ENCODE measurements at places on chromosomes 16 and 17.

DNA sequence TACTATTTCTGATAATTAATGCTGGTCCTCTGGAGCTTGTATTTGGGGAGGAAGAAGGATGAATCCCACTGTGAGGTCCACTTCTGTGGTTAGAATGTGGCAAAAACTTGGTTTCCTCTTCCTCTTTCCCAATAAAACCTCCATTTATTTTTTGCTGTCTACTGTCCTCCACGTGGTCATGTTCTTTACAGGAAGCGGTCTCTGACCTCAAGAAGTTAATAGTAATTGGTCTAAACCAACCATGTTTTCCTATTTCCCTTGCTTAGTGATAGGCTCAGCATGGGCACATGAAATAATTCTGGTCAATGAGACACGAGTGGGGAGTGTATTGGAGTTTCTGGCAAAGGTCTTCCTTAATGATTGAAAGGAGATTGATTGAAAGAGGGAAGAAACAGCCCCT lies 33.9 kb downstream of the CHP2 start:
- no peak for DNase-seq

DNA sequence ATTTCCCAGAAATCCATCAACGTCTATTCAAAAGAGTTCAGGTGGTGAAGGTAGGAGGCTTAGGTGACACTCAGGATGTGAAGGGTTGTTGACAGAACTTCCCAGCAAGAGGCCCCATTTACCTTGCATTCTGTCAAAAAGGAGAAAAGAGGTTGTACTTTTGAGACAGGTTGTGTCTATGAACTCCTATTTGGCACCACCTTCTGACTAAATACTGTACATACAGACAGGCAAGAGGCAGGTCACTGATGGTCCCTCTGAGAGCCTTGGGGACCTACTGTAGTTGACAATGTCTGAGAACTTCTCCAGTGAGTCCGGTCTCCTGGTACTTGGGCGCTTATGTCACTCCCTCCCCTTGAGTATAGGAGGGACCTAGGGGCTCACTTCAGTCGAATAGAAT lies 479.3 kb upstream of the ZFHX3 start:
- no peak for DNase-seq

GRCh38 chr16:4120176-4120575 lies 3.9 kb upstream of the ADCY9 start:
- no peak for DNase-seq

DNA sequence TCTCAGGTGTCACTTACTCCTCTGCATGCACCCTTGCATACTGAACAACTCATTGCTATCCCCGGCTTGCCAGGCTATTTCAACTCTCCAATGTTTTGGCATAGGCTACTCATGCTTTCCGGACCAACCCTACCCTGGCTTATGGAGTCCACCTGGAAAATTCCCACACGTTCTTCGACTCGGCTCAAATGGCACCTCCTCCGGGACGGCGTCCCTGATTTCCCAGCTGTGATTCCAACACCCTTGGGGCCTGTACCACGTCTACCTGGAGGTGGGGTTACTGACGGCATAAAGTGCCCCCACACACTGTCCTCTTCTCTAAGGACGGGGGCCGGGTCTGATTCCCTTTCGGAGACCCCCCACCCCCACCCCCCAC lies 498 bp downstream of the SMYD4 start:
- DNase-seq, result no peak

- DNase-seq, result no peak
Measured at GRCh38 chr16:22979038-22979437, 165.1 kb downstream of the HS3ST2 start.

- DNase-seq, result no peak
Measured at GRCh38 chr16:20175358-20175757, 101.7 kb upstream of the GPR139 start.

GRCh38 chr17:55898195-55898594 lies 147.3 kb downstream of the PCTP start:
- no peak for DNase-seq

GRCh38 chr16:22330326-22330725 lies 33.1 kb downstream of the POLR3E start:
- DNase-seq, result no peak

DNA sequence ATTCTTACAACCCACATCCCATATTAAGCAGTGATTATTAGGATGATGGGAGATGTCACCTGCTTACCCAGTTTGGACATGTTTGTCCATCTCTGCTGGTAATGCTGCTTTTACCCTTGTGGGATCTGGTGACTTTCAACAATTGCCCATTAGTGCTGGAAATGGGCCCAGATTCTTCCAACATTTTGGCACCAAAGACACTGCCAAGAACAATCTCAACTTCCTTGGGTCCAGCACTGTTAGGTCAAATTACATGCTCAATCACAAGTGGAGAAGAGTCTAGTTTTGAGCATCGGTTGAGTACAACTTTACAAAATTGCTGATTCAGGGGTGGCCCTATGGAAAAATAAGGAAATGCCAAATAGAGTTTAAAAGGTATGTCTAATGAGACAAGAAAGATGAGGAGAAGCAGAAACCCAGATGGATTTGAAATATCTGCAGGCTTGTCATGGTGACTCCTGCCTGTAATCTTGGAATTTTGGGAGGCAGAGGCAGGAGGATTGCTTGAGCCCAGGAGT lies 13.0 kb upstream of the ZFP3 start:
- no peak for DNase-seq

DNA sequence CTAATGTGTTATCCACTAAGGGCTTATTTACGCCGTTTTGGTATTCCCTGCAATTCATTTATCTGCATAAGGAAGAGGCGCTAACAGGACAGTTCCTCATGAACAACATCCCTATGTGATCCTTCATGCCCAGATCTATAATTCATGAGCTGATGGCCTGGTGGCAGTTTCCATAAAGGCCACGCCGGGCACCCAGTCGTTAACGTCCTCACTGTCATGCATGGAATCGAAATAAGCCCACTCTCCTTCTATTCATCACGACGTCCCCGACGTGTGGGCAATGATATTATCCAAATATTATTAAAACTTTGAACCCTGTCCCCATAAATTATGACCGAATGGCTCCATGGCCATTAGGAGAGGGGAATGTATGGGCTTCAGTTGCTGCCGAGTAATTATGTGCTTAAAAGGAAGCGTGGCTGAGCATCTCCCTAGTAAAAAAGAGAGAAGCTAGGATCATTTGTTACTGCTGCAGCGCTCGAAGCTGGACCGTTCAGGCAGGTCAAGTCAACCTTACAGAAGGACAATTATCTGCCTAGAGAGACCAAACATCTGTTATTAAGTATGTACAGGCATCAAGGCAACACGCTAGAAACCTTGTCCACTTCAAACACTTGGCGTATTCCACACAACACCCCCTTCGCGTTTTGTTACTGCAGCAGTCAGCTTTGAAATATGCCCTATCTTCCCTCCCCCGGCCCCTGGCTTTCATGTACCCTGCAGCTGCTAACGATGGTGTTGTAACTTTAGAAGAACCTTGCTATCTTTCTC lies 94.0 kb upstream of the SALL1 start:
- DNase-seq, result no peak

DNA sequence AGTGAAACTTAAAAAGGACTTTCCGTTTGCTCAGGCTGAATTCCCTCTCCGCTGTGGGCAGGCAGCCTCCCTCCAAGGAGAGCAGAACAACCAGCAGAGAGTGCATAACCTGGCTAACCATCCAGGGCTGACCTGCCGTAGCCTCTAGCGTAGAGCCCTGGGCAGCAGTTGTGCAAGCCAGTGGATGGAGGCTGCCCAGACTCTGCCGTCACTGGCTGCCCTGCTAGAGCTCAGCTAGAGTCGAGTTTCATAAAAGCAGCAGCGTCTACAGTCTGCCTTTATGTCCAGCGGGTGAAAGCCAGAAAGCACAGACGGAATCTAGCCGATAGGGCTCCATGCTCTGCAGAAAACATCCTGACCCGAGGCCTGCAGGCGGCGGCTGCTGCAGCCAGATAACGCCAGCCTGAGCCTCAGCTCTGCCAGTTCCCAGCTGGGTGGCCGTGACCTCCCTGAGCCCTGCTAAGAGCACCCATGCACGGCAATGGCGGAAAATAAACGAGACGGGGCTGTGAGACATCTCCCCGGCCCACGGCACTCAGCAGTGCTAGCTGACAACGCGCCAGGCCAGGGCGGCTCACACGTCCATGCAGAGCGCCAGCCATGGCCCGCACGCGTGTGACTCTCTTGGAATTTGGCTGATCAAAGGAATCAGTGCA lies 231.3 kb downstream of the ENGASE start:
- DNase-seq, result no peak

- DNase-seq, result no peak
Measured at GRCh38 chr17:79500745-79501618, 109.9 kb downstream of the RBFOX3 start.

DNA sequence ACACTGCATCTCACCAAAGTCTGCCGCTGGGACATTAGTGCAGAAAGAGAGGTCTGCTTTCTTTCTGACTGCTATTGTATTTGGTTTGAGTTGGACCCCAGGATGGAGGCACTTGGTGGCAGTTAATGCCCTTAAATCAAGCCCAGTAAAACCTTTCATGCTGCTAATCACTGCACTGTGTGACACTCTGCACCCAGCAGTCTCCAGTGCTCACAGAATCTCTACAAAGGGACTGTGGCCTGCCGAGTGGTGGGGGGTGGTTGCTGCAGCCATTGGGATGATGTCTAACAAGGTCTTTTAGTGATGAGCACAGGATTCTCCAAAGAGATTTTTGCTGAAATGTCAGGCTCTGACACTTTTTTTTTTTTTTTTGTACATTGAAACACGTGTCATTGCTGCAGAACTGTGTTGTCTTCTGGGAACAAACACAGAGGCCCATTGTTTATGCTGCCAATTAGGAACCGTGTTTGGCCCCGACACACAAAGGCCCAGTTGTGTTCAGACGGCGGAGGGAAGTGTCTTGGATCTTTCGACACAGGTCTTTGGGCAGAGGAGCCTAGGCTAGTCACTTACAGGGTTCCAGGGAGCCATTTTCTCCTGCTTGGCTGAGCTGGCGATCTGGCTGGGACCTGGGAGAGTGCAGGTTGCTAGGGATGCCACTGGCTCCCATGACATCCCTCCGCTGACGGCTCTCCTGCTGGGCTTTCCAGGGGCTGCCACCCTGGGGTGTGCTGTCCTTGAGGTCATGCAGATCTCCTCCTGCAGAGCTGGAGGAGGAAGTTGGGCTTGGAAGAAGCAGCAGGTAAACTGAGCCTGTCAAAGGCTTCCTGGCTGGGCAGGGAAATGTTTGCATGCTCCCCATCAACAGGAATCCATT lies 16.2 kb upstream of the TNRC6C start:
- DNase-seq, result no peak

- DNase-seq, result no peak
Measured at GRCh38 chr16:58377932-58378331, 14.3 kb upstream of the GINS3 start.

DNA sequence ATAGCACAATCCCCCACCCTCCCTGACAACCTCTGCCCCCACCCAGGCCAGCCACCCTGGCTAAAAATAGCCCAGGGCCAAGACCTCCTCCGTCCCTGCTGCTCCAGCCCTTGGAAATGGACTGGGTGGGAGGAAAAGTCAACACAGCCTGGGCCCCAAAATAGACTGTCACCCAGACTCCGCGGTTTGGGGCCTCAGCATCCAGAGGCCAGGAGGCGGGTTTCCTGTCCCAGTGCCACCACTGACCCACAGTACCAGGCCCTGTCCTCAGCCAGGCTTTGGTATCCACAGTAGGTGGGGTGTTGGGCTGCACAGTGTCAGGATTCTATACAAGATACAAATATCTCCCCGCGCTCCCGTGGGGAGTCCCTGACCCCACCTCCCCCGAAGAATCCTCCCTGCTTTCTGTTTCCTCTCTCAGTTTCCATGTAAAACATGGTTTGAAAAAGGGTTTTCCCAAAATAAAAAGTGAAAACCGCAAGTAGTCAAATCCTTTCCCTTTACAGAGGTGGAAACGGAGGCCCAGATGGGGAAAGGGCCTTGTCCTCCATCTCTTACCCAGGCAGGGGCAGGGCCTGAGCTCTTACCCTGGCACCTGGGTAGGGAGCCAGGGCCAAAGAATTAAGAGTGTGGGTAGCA lies 20.1 kb downstream of the CPNE2 start:
- no peak for DNase-seq

GRCh38 chr16:27152801-27153200 lies 50.5 kb upstream of the KDM8 start:
- no peak for DNase-seq

- no peak for DNase-seq
Measured at GRCh38 chr16:70254180-70254964, 2.6 kb upstream of the EXOSC6 start.

- DNase-seq, result no peak
Measured at GRCh38 chr17:42653179-42654124, 5.6 kb upstream of the TUBG2 start.

DNA sequence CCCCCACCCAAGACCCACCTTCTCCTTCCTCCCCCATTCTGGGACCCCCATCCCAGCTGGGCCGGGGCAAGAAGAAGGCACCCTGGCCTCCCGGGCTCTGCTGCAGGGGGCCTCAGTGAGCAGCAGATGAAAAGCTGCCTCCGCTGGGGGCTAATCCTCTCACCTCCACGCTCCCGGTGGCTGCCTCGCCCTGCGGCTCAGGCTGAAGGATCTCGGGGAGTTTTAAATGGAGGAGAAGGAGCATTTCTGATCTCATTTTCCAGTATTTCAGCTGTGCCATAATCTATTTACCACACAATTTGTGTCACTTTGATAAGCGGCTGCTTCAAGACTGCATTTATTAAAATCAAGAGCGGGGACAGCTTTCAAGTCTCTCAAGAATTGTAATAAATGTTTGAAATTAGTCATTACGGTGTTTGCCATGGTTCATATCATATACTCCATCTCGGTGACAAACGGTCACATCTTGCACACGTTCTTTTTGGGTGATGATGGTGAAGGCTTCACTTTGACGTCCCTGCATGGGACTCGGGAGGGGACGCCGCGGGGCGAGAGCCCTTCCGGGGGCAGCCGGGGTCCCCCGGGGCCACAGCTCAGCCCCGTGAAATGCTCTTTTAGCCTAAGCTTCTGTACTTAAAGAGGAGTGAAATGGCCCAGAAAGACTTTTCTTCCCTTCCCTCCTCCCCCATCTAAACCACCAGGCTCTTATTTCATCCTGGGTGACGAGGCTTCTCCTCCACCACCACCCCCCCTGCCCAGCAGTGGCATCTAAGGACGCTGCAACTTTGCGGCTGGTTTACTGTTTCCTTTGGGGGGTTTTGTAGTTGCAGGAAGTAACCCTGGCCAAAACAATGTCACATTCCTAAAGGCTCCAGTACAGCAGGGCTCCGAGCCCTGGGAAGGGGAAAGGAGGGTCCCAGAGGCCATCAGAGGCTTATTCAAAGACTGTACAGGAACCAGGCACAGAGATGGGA lies 313.1 kb upstream of the TNRC6C start:
- DNase-seq, result peak; percentile 35

- DNase-seq, result no peak
Measured at GRCh38 chr16:23700509-23700908, 12.5 kb downstream of the ERN2 start.
